Upper lobe of left lung (tissue), 6 donors: ENCODE measurements at places on chromosomes 11 and 22. TPM values are rescaled to one million over a fixed set of nuclear protein-coding genes. Genes with fewer than 3 reads are reported as not detected.
A peak's percentile ranks its signal among the peaks of the same experiment; 100 is the strongest.

GRCh38 chr22:21819183-21819770 is 48.2 kb downstream of the MAPK1 start:
- DNase-seq = no peak

- DNase-seq = no peak
Observed at GRCh38 chr11:46694072-46694471, 6.3 kb downstream of the ARHGAP1 start.

- DNase-seq = no peak
Observed at GRCh38 chr11:32830413-32830738, 649 bp downstream of the PRRG4 start.

GRCh38 chr11:120689596-120690275 is 178.2 kb downstream of the GRIK4 start:
- DNase-seq = no peak

- DNase-seq = no peak
Observed at GRCh38 chr11:134583397-134583990, 171.5 kb upstream of the B3GAT1 start.

DNA sequence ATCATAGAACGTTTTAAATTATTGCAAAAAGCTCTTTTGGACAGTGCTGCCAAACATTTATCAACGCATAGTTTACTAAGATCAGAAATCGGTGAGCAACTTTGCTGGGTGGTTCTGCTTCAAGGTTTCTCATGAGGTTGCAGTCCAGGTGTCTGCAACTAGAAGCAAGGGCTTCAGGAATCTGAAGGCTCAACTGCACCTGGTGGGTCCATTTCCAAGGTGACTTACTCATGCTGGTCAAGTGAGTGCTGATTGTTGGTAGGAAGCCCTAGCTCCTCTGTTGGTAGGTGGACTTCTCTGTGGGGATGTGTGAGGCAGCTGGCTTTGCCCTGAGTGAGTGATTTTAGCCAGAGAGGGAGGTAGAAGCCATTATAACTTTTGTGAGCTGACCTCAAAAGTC is 22.5 kb downstream of the ARHGEF12 start:
- DNase-seq = no peak

GRCh38 chr22:19291218-19291579 is 320 bp downstream of the CLTCL1 start:
- peak; percentile 29 for DNase-seq

DNA sequence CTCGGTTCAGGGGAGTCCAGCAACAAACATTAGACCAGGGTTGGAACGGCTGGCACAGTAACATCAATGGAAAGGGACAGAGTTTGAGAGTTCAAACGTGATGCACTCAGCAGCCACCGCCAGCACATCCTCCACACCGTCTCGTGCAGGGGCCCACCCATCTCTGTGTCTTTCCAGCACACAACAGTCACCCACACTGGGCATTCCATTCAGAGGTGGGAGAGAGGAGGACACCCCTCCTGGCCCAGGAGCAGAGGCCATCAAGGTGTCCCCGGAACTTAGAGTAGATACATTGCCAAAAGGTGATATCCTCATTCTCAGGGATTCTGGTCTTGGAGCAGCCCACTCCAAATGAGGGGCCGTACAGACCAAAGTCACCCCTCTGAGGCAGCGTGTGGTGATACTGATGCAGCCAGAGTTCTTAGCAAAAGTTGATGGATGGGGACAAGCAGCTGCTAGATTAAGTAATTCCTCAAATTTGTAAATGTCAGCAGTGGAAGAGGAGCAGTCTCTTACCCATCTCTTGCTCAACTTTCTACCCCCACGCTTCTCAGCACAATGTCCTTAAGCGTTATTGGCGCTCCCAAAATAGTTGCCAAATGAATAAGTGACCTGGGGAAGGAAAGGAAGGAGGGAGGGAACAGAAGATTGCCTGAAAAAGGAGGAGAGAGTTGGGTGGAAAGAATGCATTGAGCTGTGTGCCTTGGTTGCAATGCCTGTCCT is 5.5 kb downstream of the SNAP29 start:
- no peak for DNase-seq

DNA sequence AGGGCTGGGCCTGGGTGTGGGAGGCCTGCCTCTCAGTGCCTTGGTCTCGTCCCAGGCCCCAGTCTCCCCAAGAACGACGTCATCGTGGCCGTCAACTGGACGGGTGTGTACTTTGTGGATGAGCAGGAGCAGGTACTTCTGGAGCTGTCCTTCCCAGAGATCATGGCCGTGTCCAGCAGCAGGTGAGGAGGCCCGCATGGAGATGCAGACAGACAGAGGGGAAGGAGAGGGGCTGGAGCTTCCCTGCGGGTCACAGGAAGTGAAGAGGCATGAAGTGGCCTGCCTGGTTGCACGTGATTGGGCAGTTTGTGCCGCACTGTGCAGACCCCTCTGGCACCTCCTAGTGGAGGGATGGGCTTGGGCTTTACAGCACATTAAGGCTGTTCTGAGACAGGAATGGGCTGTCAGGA is 70.4 kb downstream of the MYO7A start:
- peak; percentile 18 for DNase-seq

DNA sequence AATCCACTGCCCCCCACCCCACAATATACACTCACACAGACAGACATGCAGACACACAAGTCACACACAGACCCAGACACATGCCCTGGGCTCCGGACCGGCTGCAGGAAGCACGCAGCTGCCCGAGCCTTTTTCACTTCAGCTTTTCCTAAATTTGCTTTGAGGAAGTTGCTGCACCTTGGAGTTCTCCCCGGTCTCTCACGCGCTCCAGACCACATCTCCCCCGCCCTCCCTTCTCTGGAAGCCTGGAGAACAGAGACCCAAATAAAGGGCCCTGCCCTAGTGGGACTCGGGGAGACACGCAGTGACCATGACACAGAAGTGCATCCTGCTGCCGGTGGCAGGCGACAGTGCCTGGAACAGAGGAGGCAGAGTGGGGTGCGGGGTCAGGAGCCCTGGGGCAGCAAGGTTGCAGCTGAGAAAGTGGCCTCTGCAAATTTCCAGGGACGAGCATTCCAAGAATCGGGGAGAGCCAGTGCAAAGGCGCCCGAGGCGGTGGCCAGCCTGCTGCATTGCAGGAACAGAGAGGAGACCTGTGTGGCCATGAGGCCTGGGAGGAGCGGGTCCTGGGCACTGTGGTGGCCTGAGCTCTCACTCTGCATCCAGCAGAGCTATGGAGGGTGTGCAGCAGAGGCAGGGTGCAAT is 19.1 kb downstream of the RPL3 start:
- DNase-seq = peak; percentile 82

GRCh38 chr11:12508151-12508751 is 130.9 kb downstream of the PARVA start:
- DNase-seq = no peak

- peak; percentile 95 for DNase-seq
Observed at GRCh38 chr22:49827853-49828598, at the start of gene BRD1. TSS of gene BRD1 (minus strand) at chr22:49827873. CDS start at chr22:49824317, 3,556 bp downstream.

- DNase-seq = peak; percentile 94
Observed at GRCh38 chr11:118359295-118359958, at the start of gene UBE4A. TSS of gene UBE4A (plus strand) at chr11:118359600. CDS start at chr11:118365081, 5,481 bp downstream.

- DNase-seq = no peak
Observed at GRCh38 chr11:130798280-130798679, 118.0 kb downstream of the SNX19 start.

GRCh38 chr11:132439711-132440255 is 1069.4 kb downstream of the NTM start:
- no peak for DNase-seq

DNA sequence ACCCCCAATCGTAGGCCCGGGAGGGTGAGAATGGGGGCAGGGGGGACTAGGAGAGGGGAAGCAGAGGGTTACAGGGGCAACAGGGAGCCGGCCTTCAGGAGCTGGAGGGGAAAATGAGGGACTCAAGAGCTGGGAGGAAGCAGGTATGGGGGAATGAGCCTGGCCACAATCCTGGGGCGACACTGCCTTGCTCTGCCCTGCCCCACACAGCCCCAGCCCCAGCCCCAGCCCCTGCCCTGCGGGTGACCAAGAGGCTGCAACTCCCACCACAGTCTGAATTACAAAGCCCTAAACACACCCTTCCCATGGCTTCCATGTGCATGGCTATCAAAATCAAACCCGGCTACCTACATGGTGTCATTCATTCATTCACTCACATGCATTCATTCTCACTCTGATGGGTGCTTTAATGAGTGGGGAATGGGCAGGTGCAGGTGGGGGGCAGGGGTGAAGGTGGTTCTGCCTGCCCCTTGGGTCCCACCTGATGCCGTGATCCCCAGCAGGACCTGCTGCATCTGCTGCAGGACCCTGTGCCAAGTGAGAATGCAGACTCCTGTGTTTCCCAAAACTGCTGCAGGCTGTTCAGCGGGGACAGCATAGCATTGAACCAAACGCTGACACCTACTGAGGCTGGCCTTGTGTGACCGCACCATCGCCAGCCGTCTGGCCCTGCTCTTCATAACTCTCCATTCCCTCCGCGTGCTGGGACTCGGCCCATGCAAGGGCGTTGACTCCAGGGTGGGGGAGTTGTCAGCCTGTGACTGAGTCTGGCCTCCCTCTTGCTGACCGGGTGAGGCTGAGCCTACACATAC is 9.5 kb upstream of the LINC01488 start:
- DNase-seq = peak; percentile 42

- DNase-seq = no peak
Observed at GRCh38 chr22:26276529-26277160, 107.4 kb downstream of the SEZ6L start.

- DNase-seq = peak; percentile 33
Observed at GRCh38 chr11:123536690-123537437, 106.8 kb downstream of the GRAMD1B start.

DNA sequence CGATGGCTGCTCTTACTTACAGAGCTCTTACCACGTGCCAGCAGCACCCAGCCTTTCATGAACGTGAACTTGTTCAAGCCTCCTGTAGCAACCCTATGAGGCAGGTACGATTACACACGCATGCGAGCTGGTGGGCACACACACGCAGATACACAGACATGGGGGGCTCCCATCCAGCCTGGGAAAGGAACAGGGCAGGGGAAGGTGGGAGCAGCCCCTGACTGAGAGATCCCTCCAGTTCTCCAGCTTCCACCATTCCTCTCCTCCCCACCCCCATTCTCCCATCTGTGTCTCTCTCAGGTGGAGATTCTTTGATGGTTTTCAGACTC is 37.6 kb upstream of the WNT11 start:
- no peak for DNase-seq

DNA sequence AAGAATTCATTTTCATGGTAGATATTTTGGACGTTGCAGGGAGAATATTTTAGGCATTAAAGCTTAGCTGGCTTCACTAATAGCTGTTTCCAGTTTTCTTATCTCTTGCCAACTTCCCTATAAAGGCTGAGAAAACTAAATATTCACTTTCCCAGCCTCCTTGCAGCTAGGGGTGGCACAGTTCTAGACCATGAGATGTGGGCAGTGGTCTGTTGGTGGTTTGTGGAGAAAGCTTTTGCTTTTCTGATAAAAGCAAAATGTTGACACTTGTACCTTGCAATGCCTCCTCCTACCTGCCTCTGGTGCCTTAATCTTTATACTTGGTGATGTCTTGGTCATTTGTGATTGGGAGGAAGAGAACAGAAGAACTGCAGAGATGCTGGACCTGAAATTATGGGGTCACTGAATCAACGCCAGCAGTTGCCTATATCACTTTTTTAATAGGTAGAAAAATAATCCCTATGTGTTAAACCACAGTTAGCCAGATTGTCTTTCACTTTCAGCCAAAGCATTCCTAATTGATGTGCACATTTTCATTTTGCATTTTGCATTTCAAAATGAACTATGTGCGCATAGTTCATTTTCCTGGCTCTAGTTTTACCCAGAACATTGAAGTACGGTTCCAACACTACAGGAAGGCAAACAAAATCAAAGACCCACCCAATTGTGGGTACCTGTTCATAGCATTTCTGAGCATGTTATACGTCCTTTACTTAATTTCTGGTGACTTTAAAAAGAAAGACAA is 24.9 kb upstream of the ABTB2 start:
- no peak for DNase-seq

DNA sequence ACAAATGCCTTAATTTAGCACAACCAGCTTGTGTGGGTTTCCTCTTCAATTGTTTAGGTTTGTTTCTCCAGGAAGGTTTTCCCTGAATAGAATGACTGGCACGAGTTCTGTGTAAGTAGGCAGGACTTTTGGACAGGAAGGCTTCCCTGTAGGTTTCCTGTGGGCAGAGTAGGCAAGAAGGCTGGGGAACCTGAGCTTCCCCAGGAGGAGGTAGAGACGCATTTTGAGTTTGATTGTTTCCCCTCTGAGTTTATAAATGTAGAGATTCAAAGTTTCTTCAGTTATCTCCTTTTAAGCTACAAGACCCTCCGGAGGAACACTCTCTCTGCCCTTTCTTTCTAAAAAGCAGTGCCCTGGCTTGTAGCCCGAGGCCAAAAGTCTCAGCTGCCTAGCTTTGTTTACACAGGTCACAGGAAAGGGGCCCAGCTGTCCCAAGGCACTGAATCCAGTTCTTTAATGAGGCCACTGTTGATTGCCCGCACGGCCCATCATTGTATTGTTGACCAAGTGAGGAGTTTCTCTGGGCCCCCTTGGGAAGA is 66.6 kb upstream of the RDX start:
- DNase-seq = peak; percentile 44

DNA sequence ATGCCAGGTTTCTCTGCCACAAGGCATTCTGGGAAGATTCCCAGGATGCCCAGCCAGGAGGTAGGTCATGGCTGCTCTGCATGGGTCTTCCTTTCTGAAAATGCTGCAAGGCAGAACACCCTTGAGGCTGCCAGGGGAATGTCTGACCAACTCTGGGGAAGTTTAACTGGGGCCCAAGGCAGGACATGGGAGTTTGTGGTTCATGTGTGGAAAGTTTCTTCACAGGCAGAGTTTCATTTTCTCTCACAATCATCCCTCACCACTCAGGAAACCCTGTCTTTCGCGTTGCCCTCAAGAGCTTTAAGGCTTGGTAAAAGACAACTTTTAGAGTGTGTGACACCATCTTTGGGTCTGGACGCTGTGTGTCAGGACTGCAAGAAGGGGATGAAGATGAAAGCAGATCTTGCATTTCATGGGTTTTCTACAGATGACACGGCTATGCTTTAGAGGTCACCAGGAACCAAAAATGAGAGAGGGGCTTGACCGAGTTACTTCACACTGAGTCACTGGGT is 133.5 kb downstream of the CD44 start:
- DNase-seq = no peak

- DNase-seq = no peak
Observed at GRCh38 chr11:128022007-128022368, 565.4 kb downstream of the ETS1 start.

The HTR3B gene
- total RNA-seq = not detected

The LRRC74B gene
- total RNA-seq = 6.3 TPM

The OR51E1 gene
- total RNA-seq = not detected

The CAPN5 gene
- total RNA-seq = 4.2 TPM

The DNAJB7 gene
- total RNA-seq = not detected

The FAM180B gene
- not detected for total RNA-seq

The RBFOX2 gene
- total RNA-seq = 54.7 TPM

The ARHGEF17 gene
- 67.5 TPM for total RNA-seq

The OR9Q2 gene
- total RNA-seq = not detected

The OR10D3 gene
- total RNA-seq = not detected

The KRTAP5-9 gene
- total RNA-seq = 0.24 TPM

The TRPM5 gene
- total RNA-seq = not detected

The C11orf65 gene
- 0.17 TPM for total RNA-seq

The NEFH gene
- 0.26 TPM for total RNA-seq

The NAALADL1 gene
- 5.9 TPM for total RNA-seq

The GAS2 gene
- 6.3 TPM for total RNA-seq

The LGR4 gene
- total RNA-seq = 5.0 TPM
